ENCODE measurements at places on chromosomes 2 and 18.
A peak's percentile ranks its signal among the peaks of the same experiment; 100 is the strongest.

- DNase-seq: no peak
Observed at GRCh38 chr2:144801325-144801724, 281.4 kb upstream of the ZEB2 start.

- DNase-seq: no peak
Observed at GRCh38 chr2:108613261-108614042, 79.2 kb downstream of the LIMS1 start.

DNA sequence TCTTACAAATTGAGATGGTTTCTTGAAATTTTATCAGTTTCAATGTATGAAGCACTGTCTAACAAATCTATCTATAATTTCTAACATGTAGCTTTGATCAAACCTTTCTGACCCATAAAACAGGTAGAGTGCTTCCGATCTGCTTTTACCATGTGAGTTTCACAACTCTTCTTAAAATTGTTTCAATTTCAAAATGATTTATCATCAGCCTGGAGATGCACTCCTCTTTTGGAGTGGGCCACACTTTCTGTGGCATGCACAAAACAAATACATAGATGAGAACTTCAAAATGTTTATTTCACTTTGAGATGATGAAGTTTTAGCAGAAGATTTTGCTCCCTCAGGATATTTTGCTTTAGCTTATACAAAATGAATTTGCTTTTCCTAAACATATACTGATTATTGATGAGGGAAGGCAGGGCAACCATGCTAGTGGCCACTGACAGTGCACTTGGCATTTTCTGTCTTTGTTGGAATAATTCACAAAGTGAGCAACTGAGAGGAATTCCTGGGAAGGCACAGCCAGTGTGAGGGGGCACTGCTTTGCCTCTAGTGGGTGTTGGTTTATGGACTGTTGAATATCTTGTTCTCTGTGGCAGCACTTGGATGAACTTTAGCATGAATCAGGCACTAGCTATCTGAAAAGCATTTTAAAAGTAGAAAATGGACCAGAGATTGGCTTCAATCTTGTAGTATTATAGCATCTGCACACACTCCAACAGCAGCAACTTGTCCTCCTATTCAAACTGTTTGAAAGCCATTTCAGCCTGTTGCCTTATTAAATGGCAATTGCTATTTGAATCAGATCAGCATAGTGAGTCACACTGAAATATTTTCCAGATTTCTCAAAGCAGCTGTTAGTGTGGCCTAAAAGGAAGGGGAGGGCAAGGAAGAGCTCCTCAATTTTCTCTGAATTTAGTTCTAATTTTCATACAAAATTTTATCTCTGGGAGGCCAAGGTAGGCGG is 193.2 kb downstream of the CCDC85A start:
- DNase-seq: no peak

DNA sequence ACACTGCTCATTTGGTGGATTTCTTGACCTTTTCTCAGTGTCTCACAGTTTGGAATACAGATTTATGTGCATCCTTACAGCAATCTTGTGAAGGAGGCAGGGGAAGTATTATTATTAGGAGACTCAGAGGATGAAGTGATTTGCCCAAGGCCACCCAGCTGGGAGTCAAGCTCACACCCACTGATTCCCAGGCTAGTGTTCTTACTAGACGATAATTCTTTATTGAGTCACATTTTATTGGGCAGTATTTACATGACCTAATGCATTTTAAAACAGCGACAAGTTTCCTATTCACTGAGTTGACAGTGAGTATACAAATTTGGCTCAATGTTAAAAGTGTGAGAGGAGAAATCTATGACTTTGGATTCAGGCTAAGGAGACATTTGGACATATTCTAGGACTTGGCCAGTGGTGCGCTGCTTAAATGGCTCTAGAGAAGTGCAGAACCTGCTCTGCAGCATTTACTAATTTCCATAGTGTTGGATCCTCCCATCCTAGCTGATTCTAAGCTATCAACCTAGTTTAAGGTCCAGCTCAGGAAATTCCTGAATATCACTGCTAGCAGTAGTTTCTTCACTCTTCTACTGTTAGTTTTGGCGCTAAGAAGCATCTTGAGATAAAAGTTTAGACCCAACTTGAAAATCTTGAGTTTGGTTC is 199.3 kb downstream of the MTX2 start:
- no peak for DNase-seq

GRCh38 chr2:69483696-69484095 is 46.5 kb upstream of the NFU1 start:
- DNase-seq: no peak

- DNase-seq: no peak
Observed at GRCh38 chr2:148751907-148752306, 107.4 kb downstream of the EPC2 start.

- DNase-seq: no peak
Observed at GRCh38 chr18:46250812-46251173, 146.6 kb downstream of the HAUS1 start.

GRCh38 chr2:80380736-80381135 is 76.2 kb upstream of the LRRTM1 start:
- no peak for DNase-seq

- no peak for DNase-seq
Observed at GRCh38 chr2:241535871-241536655, 22.5 kb upstream of the BOK start.

GRCh38 chr2:138572318-138572717 is 70.7 kb downstream of the SPOPL start:
- DNase-seq: no peak

DNA sequence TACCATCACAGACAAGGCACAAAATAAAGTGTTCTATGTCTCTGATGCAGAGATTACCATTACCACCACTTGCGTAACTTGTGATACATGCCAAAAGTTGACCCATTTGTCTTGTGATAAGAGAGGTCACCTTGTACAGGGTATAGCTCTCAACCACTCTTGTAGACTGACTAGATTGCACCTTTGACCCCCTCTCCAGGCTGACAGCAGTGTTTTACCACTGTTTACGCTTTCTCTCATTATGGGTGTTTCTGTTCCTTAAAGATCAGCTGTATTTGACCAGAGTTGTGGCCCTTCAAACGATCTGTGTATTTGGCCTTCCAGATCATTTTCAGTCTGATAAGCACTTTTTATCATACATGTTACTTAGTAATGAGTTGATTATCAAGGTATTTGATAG is 215.7 kb upstream of the HNMT start:
- DNase-seq: no peak

DNA sequence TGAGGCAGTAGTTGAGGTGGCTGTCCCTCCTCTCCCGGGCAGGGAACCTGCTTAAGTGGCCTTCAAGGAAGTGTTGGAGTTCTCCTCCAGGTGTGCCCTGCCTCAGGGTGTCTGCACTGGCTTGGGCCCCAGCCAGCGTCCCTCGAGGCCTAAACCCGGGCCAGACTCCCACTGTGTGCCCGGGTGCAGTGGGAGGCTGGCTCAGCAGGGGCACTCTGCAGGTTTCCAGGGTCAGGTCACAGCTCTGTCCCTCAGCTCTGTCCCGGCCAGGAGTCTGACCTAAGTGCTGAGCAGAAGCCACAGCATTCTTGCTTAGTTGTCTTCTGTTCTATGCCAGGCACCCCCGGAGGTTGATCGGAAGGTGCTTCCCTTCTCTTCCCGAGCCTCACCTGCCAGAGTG is 69.0 kb upstream of the OTOS start:
- no peak for DNase-seq

DNA sequence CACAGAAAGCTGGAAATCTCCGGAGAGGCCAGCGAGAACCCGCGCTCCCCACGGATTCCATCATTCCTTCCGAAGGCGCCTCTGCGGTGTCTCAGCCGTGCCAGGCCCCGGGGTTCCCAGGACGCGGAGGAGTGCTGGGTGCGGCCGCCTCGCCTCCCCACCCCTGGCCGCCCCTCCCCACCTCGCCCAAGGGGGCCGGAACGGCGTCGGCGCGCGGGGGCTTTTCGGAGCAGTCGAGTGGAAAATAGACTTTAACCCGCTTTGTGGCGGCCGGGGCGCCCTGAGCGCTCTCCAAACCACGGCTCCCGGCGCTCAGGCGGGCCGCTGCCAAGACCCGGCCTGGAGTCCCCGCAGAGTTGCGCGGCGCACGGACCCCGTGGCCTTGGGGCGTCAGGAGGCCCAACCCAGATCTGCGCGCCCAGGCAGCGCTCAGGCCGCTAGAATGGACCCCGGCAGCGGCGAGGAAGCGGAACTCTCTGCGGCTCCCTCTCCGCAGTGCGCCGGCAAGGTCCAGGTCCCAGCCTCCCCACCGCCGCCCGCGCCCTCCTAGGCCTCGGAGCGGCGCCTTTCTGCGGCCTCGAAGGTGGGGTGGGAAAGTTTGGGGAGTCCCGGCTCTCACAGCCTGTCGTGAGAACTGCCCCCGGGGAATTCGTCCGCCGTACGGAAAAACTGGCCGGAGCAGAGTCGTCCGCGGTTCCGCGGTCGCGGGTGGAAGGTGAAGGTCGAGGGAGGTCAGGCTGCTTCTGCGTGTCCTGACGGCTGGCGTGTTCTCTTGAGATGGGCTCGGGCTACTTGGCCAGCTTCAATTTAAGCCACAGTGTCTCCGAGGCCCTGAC is 1.2 kb upstream of the EMX1 start:
- peak; percentile 94 for DNase-seq

DNA sequence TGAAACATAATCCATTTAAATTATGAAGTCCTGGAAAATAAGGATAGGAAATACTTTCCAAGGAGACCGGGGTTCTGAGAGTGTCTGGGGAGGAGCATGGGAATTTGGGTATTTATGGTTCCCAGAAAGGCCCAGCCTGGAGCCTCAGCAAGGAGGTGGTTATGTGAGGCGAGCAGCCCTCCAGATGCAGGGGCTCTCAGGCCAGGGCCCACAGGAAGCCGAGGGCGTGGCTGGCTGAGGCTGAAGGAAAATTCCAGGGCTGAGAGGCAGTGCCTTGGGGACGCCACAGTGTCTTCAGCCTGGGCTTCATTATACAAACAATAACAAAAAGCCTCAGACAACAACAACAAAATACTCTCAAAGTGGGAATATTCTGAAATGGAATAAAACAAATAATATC is 86.9 kb upstream of the SERPINE2 start:
- no peak for DNase-seq

DNA sequence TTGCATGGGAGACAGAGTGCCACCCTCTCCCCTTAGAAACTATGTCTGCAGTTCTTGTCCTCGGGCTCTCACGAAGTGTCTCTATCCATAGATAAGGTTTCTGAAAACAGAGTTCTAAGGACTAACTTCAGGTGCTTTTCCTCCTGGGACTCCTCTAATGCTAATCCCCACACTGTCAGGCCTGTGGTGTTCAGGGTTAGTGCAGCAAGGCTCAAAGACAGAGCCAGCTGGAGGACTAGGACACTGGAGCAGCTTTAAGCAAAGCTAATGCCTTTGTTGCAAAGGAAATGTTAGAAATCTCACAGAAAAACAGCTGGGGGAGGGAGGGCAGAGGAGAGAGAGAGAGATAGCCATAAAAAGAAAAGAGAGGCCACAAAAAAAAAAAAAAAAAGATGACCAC is 824.0 kb upstream of the FSHR start:
- DNase-seq: peak; percentile 50

GRCh38 chr2:120368086-120368485 is 22.1 kb downstream of the INHBB start:
- DNase-seq: no peak

- no peak for DNase-seq
Observed at GRCh38 chr2:42971947-42972736, 179.8 kb upstream of the HAAO start.

- DNase-seq: no peak
Observed at GRCh38 chr2:200861617-200862155, 2.8 kb downstream of the CLK1 start.

GRCh38 chr2:182594286-182594685 is 121.8 kb upstream of the DNAJC10 start:
- DNase-seq: no peak

DNA sequence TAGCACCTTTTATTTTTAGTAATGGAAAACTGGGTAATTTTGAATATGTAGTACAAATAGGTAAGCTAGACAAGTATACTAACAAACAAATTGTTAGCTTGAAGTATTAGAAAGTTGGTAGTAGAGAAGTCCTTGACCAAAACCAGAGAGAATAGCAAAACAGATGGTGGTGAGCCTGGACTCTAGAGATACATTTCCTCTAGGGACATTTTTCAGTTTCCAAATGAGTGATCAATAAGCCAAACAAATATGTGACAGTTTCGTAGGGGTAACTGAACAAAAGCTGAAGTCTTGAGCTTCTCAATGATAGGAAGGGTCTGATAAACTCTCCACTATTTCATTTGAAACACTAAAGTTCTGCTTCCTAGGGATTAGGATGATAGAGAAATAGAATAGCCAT is 692.0 kb upstream of the FAM98A start:
- DNase-seq: no peak

GRCh38 chr2:227616631-227617030 is 667 bp upstream of the SCYGR4 start:
- DNase-seq: no peak

DNA sequence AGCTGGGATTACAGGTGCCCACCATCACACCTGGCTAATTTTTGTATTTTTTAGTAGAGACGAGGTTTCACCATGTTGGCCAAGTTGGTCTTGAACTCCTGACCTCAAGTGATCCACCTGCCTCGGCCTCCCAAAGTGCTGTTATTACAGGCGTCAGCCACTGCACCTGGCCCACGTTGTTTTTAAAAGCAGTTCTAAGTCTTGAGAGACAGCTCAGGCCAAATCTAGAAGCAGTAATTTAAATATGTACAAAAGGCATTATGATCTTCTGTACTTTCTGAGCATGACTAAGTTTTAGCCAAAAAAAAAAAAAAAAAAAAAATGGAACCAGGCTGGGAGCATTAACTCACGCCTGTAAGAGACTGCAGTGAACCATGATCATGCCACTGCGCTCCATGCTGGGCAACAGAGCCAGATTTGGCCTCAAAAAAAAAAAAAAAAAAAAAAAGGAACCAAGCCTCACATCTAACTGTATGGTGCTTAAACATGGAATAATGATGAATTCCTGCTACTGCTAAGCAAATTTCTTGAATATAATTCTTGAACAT is 4.0 kb downstream of the ABHD3 start:
- no peak for DNase-seq

DNA sequence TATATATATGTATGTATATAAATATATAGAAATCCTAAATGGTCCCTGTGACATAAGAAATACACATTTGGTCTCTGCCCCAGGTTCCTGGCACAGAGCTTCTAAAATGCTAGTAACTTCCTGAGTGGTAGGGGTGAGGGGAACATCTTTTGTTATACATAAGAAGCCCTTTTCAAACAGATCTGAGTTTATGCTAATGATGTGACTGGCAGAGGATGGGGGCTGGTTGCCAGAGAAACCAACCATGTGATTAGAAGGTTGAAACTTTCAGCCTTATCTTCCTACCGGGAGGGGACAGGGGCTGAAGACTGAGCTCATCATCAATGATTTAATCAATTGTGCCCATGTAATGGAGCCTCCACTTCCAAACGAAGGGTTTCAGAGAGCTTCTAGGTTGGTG is 16.3 kb downstream of the MFSD2B start:
- no peak for DNase-seq

- no peak for DNase-seq
Observed at GRCh38 chr18:58117786-58118403, 73.9 kb downstream of the NEDD4L start.

- no peak for DNase-seq
Observed at GRCh38 chr2:241386519-241386918, 30.4 kb downstream of the FARP2 start.

GRCh38 chr18:38872342-38872741 is 1306.7 kb upstream of the CELF4 start:
- no peak for DNase-seq

- DNase-seq: peak; percentile 15
Observed at GRCh38 chr18:26614374-26614773, 66.0 kb upstream of the KCTD1 start.
